ENCODE measurements at places on chromosomes 2 and 18.

DNA sequence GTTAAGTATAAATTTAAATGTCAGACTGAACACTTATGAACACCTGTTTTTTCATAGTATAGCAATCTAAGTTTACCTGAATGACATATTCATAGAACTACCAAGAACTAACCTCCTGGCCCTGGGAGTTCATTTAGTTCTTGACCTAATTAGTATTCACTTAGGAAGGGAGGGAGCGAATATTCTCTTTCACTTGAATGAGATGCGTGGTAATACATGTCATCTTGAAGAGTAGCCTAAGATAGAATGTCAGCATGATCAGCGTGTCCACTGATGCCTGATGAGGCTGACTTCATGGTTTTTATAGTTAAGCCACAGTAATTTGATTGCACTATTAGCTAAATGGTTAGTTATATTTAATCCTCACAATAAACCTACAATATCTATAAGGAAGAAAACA is 13.3 kb downstream of the NDUFAF7 start:
- DNase-seq = no peak

DNA sequence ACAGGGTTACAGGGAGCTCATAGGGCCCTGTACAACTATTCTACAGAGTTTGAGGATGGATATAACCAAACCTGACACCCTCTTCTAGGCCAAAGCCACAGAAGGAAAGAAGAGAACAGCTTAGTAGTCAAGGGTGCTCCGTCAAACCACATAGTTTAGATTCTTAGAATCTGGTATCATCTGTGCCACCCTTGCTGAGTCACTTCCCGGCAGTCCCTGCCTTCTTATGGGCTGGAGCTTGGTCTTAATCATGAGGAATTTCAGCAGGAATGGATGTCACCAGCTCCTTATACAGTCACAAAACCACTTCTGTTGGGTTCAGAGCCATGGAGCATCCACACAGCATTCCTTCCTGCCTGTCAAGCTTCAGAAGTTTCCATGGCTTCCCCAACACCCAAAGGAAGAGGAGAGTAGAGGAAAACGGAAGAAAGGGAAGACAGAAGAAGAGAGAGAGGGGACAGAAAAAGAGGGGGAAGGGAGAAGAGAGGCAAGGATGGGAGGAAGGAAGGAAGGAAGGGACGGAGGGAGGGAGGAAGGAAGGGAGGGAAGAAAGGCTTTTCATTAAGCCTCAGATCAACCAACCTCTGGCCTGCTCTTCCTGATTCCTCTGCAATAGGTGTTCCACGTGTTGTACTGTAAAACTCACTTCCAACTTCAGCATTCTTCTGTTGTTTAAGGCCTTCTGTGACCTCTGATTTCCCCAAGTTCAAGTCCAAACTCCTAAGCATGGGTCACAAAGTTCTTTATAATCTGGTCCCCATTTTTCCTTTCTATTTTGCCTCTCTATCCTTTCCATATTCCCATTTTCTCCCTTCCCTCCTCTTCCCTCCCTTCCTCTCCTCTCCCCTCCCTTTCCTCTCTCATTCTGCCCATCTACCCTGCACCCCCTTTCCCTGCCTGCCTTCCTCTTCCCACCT is 246.1 kb upstream of the TNP1 start:
- peak; percentile 50 for DNase-seq

GRCh38 chr2:208491641-208492040 is 85.0 kb downstream of the PTH2R start:
- DNase-seq = no peak

- no peak for DNase-seq
Measured at GRCh38 chr2:114609801-114610200, 167.4 kb downstream of the DPP10 start.

DNA sequence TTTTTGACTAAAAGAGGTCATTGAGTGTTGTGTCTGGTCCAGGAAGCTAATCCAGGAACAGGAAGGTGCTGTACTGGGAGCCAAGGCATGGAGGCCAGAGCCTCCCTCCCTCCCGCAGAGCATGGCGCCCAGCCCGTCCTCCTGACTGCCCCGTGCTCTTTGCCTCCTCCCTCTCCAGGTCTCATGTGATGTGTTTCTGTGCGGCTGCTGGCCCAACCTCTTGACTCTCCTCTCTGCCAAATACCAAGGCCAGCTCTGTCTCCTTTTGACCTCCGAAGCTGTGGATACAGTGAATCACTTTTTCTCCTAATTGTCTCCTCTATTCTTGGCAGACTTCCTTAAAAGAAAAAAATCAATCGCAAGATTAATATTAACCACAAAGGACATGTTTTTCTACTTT is 284.1 kb downstream of the PHLPP1 start:
- no peak for DNase-seq

- peak; percentile 19 for DNase-seq
Measured at GRCh38 chr2:12856934-12857601, 140.3 kb downstream of the TRIB2 start.

- DNase-seq = no peak
Measured at GRCh38 chr2:53509831-53510388, 257.7 kb upstream of the CHAC2 start.

DNA sequence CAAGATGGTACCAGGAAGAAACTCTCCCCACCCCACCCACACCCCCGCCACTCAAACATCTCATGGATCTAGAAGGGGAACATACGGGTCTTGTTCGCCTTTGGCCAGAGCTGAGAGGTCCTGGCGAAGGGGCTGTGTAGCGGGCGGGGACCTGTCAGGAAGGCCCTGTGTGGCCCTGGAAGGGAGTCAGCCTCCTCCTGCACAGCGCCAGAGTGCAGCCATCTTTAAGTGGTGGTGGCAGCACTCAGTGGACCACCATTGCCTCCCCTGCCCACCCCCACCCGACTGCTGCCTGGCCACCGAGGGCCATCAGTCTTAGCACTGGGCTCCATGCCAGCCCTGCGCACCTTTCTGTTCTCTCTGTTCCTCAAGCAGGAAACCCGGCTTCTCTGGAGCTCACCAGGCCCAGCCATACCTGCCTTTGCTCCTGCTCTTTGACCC is 11.6 kb upstream of the FAHD2A start:
- no peak for DNase-seq

GRCh38 chr2:207153266-207153975 is 12.3 kb downstream of the KLF7 start:
- DNase-seq = no peak

DNA sequence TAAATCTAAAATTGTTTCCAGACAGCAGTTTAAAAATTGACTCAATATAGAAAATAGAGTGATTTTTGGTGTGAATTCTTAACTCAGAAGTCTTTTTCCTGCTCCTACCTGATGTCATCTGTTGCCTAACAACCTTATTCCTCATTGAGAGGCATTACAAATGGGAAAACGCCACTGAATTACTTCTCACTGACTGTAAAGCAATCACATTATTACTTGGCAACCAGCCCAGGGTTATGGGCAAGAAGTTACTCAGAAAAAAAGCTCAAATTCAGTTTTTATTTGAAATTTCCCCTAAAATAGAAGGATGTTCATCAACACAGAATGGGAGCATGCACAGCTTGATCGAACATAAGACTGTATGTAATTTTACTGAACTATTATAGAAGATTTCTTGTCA is 201.8 kb upstream of the GULP1 start:
- peak; percentile 57 for DNase-seq

- DNase-seq = no peak
Measured at GRCh38 chr2:160221391-160222276, 21.6 kb upstream of the ITGB6 start.

DNA sequence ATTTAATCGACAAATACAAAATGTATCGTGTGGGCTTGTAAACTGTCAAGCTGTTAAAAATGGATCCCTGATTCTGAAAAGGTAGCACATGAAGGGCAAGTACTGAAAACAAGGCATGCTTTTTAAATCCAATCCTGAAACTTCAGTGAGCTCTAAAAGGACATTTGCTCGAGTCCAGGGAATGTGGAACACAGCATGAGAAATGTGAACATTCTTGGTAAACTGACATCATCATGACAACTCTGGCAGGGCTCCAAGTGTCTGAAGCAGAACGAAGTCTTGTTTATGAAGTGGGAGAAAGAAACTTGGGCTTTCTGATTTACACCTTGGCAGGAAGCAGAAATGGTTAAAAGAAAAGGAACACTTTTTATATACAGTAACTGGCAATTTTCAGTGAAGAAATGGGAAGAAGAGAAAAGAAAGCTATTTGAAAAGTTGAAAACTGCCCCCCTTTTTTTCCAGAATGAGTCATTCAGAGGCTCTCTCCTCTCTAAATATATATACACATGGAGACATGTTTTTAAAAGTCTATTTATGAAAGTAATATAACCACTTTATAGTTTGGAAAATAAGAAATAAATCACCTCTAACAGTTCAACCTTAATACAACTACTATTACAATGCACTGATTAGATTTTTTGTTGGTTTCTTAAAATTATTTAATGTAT is 120.8 kb downstream of the GAREM1 start:
- DNase-seq = peak; percentile 73

- DNase-seq = peak; percentile 16
Measured at GRCh38 chr18:36035253-36035652, 32.1 kb downstream of the RPRD1A start.

DNA sequence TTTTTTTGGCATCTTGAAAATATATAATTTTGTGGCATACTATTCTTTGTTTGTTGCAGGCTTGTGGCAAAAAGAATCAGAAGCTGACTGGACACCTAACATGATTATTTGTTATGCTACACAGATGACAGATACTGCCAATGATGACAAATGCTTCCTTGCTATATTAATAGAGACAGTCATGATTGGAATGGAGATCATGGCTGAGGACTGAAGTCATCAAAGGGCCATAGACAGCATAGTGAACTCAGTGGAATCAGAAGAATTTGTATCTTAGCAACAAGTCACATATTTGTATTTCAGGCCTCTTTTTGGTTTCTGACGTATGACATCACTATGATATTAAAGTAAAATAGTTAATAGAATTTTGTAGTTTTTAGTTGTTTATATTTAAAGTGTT is 1003.8 kb upstream of the DDX18 start:
- no peak for DNase-seq

DNA sequence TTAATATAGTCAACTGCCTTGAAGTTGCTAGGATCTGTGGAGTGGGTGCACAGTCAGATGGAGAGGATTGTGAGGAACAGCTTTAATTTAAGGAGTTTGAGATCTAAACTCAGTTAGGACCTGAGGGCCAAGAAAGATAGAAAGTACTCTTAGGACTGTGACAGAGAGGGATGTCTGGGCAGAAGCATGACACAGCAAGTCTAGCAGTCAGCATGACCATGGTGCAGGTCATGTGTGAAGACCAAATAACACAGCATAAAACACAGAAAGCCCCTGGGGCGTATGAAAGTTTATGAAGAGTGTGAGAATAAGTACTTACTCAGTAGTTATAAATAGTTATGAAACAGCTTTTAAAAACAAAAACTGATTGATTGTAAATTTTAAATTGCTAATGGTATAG is 107.2 kb downstream of the GALNT1 start:
- no peak for DNase-seq

GRCh38 chr2:73503992-73504570 is 118.4 kb downstream of the ALMS1 start:
- no peak for DNase-seq

DNA sequence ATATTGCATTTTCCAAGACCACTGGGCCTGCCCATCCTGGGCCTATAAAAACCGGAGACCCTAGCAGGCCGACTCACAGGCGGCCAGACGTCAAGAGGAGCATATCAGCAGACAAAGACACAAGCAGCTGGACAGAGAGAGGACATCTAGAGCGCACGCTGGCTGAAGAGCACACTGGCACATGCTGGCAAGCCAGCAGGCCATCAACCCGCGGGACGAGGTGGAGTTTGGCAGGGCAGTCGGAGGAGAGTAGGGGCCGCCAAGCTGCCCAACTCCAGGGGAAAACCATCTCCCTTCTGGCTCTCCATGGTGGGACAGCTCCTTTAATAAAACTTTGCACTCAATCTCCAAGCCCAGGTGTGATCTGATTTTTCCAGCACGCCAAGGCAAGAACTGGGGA is 36.6 kb upstream of the RAB27B start:
- DNase-seq = no peak

GRCh38 chr2:220120041-220120440 is 492.6 kb downstream of the SLC4A3 start:
- no peak for DNase-seq

- DNase-seq = no peak
Measured at GRCh38 chr2:151754253-151754897, 20.1 kb upstream of the NEB start.

DNA sequence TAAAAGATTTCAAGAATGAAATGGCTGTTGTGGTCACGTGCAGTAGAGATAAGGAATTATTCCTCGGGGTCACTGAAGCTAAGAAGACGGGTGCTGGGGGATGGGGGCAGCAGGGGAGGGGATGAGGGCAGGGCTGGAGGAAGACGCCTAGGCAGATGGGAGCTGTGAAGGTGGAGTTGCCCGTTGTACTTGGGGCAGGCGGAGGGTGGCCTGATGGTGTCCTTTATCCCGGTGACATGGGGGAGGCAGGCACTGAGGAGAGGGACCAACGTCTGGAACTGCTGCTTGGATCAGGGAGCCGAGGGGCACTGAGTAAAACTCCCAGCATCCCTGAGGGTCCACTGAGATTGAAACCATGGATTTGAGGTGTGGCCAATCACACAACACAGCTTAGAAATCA is 64.9 kb downstream of the ZCCHC2 start:
- DNase-seq = no peak

DNA sequence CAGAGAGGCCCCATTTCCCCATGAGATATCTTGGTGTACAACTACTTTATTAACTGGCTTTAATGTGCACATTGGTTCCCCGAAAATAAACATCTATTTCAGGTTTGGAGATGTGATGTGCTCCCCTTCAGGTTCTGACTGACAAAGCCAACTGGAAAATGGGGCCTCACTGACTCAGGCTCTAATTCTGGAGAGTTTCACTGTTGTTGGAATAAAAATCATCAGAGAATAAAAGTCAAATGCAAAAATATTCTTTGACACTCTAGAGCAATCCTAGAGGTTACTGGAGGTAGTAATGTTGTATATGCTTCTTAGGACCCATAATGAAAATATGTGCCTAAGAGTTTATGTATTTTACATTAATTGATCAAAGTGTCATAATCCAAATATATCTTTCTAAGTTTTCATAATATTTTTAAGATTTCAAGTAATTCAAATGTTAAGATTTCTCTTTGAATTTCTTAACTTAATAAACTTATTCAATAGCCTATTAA is 189.9 kb upstream of the COL3A1 start:
- peak; percentile 58 for DNase-seq

DNA sequence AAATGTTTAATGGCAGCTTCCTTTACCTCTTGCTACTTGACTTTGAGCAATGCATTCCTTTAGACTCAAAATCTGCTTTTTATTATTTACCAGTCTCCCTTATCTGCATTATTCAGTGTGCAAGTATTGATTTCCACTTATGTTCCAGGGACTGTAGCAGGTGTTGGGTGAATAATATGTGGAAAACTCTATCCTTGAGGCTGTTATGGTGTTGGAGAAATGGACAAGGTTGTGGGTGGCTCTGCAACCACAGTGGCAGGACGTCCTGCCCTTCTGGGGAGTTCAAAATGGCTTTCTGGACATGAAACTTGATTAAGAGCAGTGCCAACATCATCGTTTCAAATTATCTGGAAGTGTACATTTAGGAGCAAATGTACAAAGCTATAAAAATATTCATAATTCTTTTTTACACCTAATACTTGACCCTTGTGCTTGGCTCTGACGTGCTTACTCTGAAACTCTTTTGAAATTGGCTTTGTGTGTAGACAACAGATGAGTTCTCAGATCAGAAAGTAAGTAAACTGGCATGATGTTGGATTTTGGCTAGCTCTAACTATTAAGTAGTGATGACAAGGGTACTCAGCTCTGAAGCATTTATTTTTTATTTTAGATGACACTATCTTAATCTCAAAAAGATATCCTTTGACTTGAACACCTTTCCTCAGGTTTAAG is 766.2 kb downstream of the DPP10 start:
- DNase-seq = no peak
